Right renal cortex interstitium (tissue), 3 donors: ENCODE measurements at places on chromosomes 13 and 19. TPM values are rescaled to one million over a fixed set of nuclear protein-coding genes. Genes with fewer than 3 reads are reported as not detected.

NEK3 gene
- polyA plus RNA-seq: 33.4 TPM

ZNF112 gene
- 13.1 TPM for polyA plus RNA-seq

MYBPC2 gene
- 0.58 TPM for polyA plus RNA-seq

NCR1 gene
- 0.19 TPM for polyA plus RNA-seq

PEPD gene
- polyA plus RNA-seq: 141 TPM

PSG11 gene
- polyA plus RNA-seq: 0.18 TPM

CRX gene
- polyA plus RNA-seq: not detected

PGLYRP2 gene
- 0.07 TPM for polyA plus RNA-seq

ZNF235 gene
- polyA plus RNA-seq: 12.5 TPM

TPRX2 gene
- not detected for polyA plus RNA-seq

LGALS7B gene
- not detected for polyA plus RNA-seq

AMER2 gene
- polyA plus RNA-seq: 0.19 TPM

SAE1 gene
- 119 TPM for polyA plus RNA-seq

CEACAM8 gene
- 0.21 TPM for polyA plus RNA-seq

EMP3 gene
- 79.0 TPM for polyA plus RNA-seq

SIGLEC5 gene
- not detected for polyA plus RNA-seq

IGFL1 gene
- not detected for polyA plus RNA-seq

ANGPTL4 gene
- polyA plus RNA-seq: 2.5 TPM

KASH5 gene
- 0.14 TPM for polyA plus RNA-seq

THAP8 gene
- 10.8 TPM for polyA plus RNA-seq

ZNF568 gene
- polyA plus RNA-seq: 26.0 TPM

DCT gene
- polyA plus RNA-seq: 0.11 TPM

RFPL4A gene
- not detected for polyA plus RNA-seq

ZNF229 gene
- 16.3 TPM for polyA plus RNA-seq

ZDHHC20 gene
- polyA plus RNA-seq: 78.1 TPM

SULT2A1 gene
- not detected for polyA plus RNA-seq

NKG7 gene
- 1.3 TPM for polyA plus RNA-seq

RNU6-9 gene
- not detected for polyA plus RNA-seq

ONECUT3 gene
- polyA plus RNA-seq: not detected

CA11 gene
- polyA plus RNA-seq: 23.6 TPM
